Astrocyte of the spinal cord (primary cell): ENCODE measurements at places on chromosomes 12 and 14.

- no peak for DNase-seq
Observed at GRCh38 chr14:29566194-29566593, 361.5 kb downstream of the PRKD1 start.

GRCh38 chr12:73950507-73950906 lies 587.1 kb upstream of the ATXN7L3B start:
- no peak for DNase-seq

- DNase-seq = peak; percentile 37
Observed at GRCh38 chr12:30515351-30515750, 180.3 kb downstream of the IPO8 start.

- no peak for DNase-seq
Observed at GRCh38 chr14:58607131-58607951, 30.4 kb upstream of the DACT1 start.

- peak; percentile 27 for DNase-seq
Observed at GRCh38 chr12:17076028-17076744, 470.2 kb upstream of the LMO3 start.

DNA sequence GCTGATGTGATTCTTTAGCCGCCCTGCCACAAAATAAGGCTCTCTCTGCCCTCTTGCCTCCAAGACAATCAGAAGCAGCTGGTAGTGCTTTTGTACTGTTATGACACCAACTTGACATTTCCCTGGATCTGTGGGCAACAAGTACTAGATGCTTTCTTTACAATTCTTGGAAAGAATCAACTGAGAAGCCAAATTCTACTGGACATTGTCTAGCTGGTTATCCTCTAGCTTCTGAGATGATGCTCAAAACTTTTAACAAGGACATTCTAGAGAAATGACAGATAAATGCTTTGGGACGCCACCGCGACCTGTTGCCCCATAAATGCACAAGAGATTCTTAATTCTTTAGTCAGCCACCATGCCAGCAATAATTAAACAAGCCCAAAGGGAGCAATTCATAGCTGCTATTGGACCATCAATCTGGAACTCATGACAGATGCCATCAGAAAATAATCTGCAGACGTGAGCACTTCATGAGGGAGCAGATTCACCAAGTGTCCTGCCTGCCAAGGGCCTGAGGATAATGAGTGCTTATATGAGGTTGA lies 22.8 kb downstream of the FMNL3 start:
- DNase-seq = no peak

DNA sequence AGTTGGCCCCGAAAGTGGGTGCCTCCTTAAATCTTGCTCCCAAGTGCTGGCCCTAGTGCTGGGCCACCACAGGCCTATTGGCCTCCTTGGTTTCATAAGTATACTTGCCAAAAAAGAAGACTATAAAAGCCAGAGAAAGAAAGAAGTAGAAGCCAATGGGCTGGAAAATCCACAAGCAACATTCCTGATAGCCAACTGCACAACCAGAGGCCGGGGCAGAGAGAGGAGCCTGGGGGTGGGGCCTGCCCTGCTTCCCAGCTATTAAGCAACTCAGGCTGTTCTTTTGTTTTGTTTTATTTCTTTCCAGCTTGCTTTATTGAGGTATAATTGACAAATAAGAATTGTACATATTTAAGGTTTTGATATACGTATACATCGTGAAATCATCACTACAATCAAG lies 177.2 kb upstream of the NTF3 start:
- peak; percentile 36 for DNase-seq

GRCh38 chr14:70320294-70320693 lies 39.2 kb downstream of the COX16 start:
- no peak for DNase-seq

DNA sequence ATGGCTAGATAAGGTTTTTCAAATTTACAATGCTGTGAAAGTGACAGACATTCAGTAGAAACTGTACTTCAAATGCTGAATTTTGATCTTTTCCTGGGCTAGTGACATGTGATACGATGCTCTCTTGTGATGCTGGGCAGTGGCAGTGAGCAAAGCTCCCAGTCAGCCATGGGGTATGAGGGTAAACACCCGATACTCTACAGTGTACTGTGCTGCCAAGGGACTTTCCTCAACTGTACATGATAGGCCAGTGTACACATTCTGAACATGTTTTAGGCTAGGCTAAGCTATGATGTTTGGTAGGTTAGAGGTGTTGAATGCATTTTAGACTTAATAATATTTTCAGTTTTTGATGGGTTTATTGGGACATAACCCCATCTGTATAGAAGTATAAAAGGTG lies 17.6 kb downstream of the MBIP start:
- DNase-seq = no peak

GRCh38 chr12:67531051-67531450 lies 117.5 kb upstream of the DYRK2 start:
- no peak for DNase-seq

DNA sequence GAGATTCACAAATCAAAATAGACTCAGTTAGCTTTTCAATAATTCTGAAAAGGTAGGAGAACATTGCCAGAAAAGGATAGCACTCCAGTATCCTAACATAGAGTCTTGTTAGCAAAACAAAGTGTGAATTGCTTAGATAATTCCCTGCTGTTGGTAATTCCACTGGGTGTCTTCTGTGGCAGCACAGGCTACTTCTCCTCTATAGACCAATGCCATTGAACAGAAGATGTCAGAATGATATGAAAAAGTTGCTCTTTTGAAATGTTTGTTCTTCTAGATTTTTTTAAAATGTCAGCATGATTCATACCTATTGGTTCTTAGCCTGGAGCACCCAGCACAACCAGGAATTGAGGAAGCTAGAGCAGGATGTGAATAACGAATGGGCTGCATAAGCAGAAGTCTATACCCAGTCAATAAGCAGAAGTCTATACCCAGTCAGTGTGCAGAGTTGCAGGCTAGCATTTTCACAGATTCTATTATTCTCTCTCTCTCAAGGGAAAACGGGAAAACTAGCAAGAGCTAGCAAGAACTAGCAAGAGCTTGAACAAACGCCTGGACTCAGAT lies 112.8 kb downstream of the SYT1 start:
- DNase-seq = no peak

GRCh38 chr12:11765817-11766794 lies 116.6 kb downstream of the ETV6 start:
- DNase-seq = peak; percentile 64

GRCh38 chr14:76998910-76999309 lies 29.6 kb downstream of the IRF2BPL start:
- no peak for DNase-seq

DNA sequence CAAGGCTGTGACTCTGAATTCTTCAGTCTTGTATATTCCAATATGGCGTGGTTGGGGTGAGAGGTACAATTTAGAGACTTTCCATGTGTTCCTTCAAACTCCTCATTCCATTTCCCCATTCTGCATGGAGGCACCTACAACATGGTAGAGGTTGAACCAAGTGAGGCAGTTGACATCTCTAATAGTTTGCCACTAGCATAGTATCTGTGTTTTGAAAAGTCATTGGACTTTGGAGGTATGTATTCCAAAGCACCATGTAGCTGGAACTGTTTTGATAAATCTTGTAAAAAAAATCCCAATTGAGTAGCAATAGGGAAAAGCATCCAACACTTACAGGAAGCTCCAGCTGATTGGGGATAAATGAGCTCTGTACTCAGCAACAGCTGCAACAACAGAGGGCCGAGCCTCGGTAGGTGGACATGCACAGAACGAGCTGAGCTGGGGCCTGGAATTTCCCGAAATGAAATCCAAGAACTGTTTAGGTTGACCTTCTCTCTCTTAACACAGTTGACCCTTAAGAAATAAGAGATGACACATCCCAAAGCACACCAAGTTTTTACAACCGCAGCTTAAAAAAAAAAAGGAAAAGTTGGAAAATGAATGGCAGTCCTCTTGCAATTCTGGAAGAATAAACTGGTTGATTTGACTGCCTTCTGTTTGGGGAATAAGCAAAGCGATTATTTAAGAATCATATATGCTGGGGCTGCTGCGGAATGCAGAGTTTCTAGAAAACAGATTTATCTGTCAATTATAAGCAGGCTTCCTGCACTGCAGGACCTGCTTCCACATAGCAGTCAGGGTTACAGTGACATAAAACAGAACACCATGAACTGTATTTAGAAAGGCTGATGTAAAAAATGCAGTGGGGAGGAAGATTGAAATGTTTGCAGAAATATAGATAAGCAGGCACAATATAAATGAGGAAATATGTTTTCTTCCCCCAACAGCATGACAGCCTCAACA lies 194.6 kb upstream of the KRR1 start:
- peak; percentile 99 for DNase-seq

DNA sequence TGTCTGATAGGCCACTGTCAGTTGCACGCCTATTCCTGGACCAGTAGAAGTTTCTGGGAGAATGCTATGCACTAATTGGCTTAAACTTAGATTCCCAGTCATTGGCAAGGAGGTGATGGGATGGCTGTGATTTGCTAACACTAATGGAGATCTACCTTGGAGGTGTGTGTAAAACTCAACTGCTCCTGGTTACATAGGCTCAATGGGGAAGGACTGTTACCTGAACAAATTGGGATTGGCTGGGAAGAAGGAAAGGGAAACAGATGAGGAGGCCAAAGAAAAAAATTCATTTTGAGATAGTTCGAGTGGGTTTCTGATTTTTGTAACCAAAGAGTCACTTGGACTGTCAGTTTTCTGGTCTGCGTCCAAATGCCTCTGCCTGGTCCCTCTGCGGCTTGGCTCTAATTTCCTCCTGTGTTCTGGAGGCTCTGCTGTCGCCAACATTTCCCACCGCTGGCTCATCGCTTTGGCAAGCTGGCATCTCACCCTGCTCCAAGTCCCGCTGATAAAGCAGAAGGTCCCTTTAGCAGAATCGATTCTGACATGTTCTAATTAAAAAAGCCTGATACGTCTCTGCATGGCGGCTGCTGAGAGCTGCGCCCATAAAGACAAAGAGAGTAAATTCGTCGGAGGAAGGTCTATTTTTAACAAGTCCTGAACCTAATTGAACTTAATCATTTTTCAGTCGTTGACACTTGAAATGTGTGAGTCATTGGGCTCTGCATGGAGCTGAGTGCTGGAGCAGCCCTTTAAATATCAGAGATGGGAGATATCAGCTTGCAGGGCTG lies 2.0 kb upstream of the CCDC63 start:
- peak; percentile 20 for DNase-seq

DNA sequence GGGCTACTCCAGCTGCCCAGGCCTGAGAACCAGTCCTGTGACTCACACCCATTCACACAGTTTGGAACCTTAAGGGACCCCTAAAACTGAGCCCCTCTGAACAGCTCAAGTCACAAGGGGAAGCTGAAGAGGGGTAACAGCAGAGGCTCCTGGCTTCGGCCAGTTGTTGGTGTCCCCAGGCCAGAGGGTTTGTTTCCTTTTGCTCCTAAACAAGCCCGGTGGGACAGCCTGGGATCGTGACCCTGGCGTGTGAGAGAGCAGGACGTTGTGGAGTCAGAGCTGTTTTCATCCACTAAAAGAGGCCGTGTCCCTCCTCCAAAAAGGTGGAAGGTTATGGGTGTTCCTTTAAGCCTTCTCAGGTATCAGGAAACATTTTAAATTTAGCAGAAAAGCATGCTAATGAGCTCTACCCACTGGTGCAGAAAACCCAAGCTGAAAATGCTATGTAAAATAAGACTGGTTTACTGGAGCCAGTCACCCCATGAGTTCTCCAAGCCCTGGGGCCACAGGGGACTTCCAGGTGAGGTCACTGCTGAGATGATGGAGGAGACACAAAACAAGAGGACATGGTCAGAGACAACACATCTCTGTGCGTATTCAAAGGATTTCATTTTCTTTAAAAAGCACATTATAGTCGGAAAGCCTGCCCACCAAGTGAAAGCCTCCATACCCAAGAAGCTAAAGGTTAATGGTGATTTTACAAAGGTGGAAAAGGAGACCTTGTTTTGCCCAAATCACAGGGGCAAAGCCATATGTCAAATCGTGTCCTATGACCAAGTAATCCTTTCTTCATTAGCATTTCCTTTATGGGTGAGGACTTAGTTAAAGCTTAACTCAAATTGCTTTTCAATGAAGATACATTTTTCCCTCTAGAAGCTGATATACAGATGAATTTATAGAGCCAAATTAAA lies 14.1 kb downstream of the PRKAB1 start:
- DNase-seq = no peak

DNA sequence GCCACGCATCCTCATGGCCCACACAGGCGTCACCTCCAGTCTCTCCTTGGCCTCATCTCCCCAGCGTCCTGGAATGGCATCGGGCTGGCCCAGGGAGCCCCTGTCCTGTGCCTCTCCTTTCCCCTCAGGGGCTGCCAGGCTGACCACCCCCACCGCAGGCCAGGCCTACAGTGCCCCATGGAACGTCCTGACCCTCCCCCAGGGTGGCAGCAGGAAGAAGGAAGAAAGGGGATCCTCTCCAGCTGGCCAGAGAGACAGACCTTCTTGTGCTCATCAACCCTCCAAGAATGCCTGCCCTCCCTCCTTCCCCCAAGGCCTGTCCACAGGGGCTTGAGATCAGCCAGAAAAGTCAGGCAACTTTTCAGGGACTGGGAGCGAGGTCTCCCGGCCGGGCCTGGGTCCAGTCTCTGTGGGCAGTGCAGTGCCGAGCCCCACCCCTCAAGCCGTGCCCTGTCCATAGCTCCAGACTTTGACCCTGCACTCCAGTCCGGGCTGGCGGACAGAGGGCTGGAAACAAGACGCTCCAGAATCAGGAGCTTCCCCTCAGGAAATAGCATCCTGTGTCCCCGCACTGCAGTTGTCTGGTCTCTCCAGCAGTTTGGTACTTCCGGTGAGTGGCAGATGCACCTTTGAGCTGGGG lies at the start of gene DAO:
Gene DAO (plus strand): TSS at position 478 of the 640 bp plus-strand sequence. CDS start 4,915 bp downstream, outside the sequence.
- no peak for DNase-seq

GRCh38 chr12:78244916-78245507 lies 414.3 kb downstream of the NAV3 start:
- DNase-seq = no peak

- no peak for DNase-seq
Observed at GRCh38 chr12:117121441-117121840, 22.2 kb upstream of the TESC start.

DNA sequence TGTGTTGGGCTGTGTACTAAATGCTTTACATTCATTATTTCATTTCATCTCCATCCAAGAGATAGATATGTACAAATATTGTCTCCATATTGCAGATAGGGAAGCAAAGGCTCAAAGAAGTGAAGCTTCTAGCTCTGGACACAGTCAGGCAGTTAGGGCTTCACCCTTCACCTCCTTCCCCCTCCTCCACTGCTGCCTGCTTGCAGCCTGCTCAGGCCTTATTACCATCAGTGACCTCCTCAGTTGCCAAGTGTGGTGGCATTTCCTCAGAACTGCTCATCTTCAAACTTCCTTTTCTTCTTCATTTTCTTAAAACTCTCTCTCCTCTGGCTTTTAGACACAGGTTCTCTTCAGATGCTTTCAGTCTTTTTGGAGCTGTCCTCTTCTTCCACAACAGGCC lies 4.7 kb upstream of the GPATCH2L start:
- no peak for DNase-seq

GRCh38 chr14:89144066-89144465 lies 273.0 kb downstream of the FOXN3 start:
- no peak for DNase-seq

GRCh38 chr14:41404126-41404525 lies 202.6 kb upstream of the LRFN5 start:
- DNase-seq = no peak

GRCh38 chr12:132100306-132101065 lies 43.6 kb downstream of the DDX51 start:
- no peak for DNase-seq
